AG20443 (cell line): ENCODE measurements at places on chromosomes 2 and 18.

- DNase-seq: no peak
Observed at GRCh38 chr2:31383471-31384153, 30.9 kb downstream of the XDH start.

GRCh38 chr2:212073360-212073759 is 465.2 kb downstream of the ERBB4 start:
- DNase-seq: no peak

DNA sequence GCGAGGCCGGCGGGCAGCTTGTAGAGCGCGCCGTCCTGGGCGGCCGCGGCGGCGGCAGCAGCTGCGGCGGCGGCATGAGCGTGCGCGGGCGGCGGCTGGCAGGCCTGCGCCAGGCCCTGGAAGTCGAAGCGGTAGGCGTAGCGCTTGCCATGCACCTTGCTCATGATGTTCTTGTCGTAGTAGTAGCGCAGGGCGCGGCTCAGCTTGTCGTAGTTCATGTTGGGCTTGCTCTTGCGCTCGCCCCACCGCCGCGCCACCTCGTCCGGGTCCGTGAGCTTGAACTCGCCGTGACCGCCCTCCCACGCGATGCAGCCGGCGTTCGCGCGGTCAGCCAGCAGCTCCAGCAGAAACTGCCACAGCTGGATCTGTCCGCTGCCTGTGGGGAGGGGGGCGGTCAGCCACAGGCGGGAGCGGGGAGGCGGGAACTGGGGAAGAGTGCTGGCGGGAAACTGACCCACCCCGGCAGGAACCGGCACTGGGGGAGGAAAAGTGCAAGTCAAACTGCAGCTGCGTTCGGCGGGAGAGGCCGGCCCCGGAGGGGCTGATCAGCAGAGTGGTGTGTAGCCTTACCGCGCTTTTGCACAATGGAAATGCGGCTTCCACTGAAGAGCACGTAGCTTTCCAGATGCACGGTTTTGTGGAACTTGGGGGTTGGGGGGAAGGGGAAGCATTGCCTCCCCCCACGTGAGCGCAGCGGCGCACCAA is 3.0 kb downstream of the FEV start:
- DNase-seq: no peak

DNA sequence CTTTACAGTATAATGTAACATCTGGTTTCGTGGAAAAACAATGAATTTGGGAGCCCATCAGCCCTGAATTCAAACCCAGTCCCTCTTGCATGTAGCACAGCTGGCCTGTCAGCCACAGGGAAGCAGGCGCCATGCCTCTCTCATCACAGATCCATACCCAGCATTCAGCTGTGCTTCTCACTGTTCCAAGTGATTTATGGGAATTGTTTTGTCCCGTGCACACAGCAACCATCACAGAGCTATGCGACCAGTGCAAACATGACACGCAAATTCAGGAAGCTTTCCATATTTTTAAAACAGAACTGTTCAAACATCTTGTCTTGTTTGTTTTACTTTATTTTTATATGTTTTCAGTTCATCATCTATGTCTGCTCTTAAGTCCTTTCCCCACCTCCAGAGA is 496.1 kb downstream of the EIPR1 start:
- DNase-seq: no peak

DNA sequence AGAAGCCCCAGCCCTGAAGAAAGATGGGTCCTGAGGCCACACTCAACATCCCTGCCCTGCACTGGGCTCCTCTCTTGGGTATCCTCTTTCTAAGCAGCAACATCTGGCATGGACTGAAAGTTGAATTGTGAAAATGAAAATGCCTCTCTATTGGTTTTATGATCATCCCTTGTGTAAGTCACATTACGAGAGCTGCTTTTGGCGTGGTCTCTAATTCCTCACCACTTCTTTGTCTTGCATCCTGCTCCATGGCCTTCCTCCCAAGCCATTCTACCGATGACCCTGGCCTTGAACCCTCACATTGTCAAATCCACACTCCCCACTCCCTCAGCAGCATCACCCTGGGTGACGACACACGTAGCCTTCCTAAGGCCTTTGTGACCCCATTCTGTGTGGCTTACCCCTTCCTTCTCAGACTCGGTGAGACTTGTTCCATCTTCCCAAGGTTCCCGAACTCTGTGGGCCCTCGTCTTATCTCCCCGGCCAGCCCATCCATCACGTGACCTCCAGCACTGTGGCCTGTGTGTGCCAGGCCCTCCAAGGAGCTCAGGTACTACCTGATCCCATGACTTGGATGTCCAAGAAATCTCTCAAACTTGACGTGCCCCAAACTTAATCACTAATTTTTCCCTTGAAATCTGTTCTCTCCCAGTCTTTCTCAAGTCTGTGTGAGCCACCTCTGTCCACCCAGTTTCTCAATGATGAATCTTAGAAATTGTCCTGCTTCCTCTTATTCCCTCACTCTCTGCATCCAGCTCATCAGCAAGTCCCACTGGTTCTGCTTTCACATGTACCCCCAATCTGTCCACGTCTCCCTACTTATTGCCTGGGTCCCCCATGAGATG is 194.7 kb upstream of the HS6ST1 start:
- no peak for DNase-seq

DNA sequence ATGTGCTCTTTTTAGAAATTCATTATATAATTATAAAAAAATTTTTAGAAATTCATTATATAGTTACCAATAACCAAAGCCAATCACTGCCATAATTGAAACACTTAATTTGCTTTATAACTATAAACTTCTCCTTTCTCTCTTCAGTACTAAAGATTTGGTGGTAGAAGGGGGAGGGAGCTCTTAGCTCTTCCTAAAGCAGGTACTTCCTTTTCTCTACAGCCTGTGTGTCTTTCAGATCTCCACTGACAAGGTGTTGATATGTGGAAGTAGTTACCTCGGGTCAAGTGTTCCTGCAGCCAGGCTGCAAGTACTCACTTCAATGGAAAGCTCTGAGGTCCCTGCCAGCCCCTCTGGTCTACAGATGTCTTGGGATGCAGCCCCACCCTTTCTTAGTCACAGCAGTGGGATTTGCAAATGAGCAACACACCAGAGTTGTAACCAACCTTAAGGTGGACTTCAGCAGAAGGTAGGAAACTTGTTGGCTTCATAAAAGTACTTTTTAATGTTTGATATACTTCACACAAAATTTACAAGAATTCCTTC is 690.0 kb downstream of the ARHGAP15 start:
- peak; percentile 62 for DNase-seq

DNA sequence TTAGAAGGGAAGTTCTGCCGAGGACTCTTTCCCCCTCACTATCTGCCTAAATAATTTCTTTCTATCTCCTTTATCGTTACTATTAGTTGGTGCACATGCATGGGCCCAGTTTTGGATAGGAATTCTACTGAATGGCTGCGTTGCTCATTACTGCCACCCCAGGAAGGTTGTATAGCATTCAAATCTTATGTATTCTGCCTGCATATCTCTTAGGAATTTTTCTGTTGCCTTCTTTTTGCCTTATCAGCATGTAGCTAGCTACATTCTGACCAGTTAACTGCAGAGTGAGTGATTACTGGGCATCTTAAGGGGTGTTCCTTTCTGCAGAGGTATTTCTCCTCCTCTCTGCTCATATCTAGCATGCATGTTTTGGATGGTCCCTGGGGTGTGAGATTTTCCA is 239.6 kb downstream of the TDRD15 start:
- no peak for DNase-seq

- no peak for DNase-seq
Observed at GRCh38 chr18:65409261-65409660, 341.6 kb upstream of the CDH7 start.

GRCh38 chr2:98753801-98754200 is 22.9 kb upstream of the MGAT4A start:
- no peak for DNase-seq

DNA sequence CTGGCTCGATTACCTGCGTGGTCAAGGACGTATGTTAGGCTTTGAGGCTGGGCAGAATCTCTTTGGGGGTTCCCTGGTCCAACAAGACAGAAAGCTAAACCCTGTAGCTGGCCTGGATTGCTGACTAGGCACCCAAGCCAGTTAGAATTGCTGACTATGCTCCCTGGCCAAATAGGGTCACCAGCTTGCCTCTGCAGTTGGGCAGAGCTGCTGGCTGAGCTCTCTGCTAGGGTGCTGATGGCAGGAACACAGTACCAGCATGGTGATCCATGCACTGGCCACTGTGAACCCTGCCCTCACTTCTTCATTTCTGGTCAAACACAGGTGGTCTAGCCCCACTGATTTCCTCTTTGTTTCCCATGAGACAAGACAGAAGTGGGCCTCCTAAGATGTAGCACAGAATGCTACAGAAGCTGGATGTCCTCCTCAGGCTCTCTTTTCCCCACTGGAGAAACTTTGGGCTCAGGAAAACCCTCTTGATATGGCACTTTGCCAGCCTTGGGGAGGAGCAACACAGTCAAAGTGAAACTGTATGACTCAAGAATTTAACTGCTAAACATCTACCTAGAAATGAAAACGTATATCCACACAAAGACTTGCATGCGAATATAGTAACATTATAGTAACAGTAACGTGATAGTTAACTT is 20.8 kb downstream of the SP140L start:
- DNase-seq: no peak

DNA sequence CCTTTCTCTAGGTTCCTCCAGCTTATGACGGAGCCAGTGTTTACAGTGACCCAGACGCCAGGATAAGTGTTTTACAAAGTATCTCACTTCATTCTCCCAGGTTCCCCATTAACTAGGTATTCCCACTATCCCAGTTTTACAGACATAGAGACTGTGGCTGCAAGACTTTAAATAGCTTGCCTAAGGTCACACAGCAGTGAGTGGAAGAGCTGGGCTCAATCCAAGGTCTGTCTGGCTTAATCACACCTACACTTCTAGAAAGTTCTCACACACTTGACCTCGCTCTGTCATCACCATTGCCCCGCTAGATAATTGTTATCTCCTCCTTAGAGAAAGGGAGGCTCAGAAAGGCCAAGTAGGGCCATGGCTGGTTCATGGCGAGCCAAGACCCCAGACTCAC is 110.2 kb downstream of the ANTXR1 start:
- DNase-seq: no peak

DNA sequence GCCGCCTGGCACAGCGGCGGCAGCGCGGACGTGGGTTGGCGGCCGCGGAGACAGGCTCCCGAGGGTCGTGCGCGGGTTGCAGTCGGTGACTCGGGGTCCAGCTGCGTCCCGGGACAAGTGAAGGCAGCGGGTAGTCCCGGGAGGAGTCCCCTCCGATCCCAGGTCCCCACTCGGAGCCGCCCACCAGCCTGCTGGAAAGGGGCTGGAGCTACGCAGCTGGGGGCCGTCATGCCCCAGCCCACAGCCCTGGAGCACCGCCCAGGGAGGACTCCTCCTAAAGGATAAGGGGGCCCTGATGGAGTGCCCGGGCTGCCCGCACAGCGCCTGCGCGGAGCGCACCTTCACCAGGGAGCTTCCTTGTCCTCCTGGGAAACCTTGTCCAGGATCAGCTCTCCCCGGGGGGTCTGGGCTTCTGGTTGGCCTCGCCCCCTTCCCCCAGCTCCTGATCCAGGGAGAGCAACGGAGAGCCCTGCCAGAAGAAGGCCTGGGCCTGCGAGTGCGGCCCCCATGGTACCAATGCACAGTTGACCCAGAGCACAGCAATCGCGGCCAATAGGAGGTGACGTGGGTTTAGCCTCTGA is 25.9 kb upstream of the ALPP start:
- DNase-seq: no peak

DNA sequence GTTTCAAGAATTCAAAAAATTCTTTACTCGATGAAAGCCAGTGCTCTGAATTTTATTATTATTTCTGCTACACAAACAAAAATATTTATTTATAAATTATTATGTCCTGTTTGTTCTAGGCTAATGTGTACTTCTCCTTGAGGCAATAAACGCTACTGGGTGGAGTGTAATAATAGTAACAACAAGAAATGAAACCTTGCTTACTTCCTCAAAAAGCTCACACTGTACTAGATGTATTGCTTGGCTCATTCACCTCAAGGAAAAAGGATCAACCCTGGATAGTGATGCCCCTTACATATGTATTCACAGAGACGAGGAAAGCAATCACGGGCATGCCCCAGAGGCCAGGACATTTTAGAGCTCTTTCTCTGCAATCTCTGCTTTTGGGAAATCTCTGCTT is 685.6 kb upstream of the NXPH2 start:
- DNase-seq: no peak

- DNase-seq: peak; percentile 16
Observed at GRCh38 chr2:163264341-163264740, 425.8 kb upstream of the KCNH7 start.

GRCh38 chr2:47089083-47089464 is 66.0 kb downstream of the STPG4 start:
- DNase-seq: no peak

DNA sequence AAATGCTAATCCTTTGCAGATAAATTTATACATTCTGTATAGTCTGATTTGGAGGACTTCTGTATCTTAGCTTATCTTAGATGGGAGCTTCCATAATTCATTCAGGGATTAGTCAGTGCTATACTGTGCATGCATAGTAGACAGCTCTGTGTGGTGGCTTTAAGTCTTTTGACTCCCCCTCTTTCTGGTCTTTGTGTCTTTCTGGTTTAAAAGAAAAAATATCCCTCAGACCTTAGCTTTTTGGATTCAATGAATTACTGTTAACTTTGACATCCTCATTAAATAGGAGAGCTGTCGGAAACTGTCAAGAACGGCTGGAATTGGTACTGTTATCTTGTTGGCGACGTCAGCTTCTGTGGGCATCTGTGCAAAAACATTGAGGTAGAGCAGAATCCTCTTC is 130.4 kb downstream of the SPTBN1 start:
- DNase-seq: no peak

- DNase-seq: no peak
Observed at GRCh38 chr18:77131100-77131651, 1.4 kb downstream of the MBP start.

DNA sequence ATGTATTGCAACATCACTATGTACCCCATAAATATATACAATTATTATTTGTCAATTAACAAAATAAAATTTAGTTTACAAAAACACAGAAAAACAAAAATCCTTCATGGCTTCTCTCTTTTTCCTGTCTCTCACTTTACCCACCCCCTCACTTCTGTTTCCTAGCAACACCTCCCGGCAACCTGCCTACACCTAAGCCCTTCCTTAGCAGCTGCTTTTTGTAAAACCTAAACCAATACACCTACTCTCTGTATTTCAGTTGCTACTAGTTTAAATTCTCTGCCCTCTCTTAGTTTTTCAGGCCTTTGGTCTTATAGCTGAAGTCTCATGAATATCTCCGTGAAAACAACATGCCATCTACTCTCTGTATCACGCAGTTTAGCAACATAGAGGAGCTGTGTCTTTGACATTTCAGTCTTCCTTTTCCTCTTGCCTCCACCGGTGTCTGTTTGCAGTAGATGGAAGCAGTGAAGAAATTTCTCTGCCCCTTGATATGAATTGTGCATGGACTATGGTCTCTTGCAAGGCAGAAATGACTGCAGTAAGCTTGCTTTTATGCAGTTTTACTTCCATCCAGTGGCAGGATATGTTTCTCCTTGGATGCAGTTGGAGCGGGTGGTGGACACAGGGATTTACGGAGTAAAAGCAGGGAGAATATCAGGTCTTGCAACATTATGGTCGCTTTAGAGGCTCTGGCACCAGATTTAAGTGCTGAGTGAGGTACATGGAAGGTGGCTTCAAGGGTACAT is 42.0 kb upstream of the ZDBF2 start:
- no peak for DNase-seq
